ENCODE measurements at places on chromosomes 16 and 17.

GRCh38 chr16:29819506-29819905, 756 bp upstream of the MVP start:
- DNase-seq = no peak

DNA sequence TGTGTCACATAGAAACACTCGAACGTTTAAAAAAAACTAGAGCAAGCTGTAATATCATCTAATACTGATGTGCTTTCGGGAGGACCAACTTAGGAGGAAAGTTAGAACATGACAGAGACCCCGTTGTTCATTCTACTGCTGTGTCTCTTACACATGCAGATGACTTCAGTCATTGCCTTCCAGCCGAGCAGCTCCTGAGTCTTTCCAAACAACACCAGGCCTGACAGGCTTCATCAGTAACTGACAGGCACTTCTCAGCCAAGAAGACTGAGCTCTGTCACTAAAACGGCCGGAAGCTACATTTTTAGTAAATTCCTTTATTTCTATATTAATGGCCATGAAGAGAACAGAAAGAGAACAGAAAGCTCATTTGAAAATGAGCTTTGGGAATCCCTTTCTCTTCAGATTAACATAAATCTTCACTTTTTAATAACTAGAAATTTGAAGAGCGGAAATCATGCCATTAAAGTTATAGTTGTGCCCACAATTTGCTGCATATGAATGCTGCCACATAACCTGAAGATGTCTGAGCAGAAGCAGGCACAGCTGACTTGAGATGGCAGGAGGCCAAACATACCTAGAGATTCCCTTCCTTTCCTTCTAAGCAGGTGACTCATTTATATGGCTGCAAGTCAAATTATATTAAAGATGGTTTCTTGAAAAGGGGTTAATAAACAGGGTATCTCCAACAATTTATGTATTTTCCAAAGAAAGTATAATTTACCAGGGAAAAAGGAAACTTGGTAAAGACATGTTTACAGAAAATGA, 148.9 kb downstream of the ITFG1 start:
- peak; percentile 33 for DNase-seq

DNA sequence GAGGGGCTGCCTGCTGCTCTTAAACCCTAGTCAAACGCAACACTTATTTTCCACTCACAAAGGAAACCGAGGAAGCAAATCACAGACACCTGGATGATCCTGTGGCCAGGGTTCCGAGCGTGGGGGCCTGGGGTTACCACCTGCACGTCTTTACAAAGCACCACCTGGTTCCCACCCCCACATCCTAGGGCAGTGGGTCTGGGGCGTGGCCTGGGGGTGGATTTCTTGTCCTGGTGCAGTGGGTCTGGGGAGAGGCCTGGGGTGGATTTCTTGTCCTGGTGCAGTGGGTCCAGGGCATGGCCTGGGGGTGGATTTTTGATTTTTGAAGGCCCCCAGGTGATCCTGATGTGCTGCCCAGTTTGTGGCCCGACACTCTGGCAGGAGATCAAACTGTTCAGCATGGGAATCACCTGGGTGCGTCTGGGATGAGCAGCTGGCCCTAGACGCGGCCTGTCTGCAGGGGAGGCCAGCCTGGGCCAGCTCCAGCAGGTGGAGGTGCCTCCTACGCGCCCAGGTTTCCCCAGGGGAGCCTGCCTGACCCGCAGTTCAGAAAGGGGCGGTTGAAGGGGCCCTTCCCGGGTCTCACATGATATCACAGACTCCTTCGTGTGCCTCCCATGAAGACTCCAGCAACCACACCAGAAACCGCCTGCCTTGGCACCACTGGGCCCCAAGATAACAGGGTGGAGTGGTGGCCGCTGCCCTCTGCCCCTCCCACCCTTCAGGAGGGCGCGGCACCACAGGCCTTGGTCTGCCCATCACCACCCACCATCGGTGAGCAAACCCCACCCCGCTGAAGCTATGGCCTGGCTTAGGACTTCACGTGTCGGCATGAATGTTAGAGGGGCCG, 6.3 kb downstream of the HAGH start:
- no peak for DNase-seq

DNA sequence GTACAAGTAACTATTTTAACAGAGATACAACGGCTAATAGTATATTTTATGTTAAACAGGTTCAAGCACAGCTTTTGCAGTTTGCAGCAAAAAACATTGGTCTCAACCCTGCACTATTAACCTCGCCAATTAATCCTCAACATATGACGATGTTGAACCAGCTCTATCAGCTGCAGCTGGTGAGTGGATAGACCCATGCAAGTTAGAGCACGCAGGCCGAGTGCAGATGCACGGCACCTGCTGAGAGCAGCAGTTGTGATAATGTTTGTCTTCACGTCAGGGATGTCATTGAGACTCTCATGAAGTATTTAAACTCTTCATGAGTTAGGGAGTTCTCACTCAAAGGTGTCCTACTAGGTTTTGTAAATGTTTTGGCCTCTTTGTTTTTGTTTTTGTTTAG, 45.6 kb downstream of the TMC6 start:
- peak; percentile 88 for DNase-seq

DNA sequence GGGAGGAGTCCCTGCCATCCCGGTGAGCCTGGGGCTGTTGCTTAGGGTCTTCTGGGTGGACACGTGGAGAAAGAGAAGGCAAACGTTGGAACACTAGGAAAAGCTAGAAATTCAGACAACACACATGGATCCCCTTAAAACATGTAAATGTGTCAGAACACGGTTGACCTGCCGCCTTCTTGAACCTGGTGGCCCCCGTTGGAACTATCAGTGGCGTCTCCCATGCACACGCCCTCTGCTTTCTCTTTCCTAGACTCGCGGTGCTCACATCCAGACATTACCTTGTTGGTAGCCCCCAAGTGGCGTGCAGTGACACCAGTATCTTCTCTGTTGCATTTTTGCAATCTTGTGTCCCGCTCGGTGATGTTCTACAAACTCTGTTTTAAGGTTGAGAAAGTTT, 18.6 kb downstream of the CIBAR2 start:
- no peak for DNase-seq
